Cortex of kidney (tissue), 1 donor: ENCODE measurements at places on chromosomes 4 and X.

- DNase-seq = no peak
Observed at GRCh38 chr4:112288455-112288854, 2.8 kb upstream of the TIFA start.

- no peak for DNase-seq
Observed at GRCh38 chr4:179762840-179763239, 2320.6 kb upstream of the AGA start.

DNA sequence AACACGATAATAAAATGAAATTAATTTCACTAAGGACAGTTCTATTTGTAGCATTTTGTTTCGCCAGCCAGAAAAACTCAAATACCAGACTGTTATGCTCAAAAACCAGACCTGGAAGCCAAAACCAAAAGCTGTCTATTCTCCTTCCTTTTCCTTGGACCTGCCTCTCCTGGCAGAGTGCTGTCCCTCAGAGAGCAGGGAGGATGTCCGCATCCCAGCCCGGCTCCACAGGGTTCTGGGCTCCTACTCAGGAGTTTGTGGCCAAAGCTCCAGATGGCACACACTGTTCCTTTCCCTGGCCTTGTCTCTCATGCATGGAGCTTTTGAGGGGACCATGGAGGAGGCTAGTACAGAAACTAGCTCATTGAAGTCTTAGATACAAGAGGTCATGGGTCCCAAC, 41.9 kb upstream of the C1QTNF7 start:
- DNase-seq = no peak

DNA sequence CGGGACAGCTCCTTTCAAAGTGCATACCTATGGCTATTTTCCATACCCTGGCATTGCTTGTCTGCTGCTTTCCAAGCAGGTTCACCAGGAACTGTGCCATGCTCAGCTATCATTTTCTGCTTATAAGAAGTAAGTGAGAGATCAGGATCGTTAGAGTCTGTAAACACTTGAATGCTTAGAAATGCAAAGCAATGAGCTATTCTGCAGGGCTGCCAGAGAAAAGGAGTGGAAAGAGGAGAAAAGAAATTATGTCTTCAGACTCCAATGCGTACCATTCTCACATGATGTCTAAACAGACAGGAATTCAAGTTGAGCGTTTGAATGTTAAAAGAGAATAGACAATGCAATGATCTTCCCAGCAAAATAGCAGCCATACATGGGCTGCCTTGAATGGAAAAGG, 245.5 kb upstream of the SLC7A11 start:
- DNase-seq = no peak

DNA sequence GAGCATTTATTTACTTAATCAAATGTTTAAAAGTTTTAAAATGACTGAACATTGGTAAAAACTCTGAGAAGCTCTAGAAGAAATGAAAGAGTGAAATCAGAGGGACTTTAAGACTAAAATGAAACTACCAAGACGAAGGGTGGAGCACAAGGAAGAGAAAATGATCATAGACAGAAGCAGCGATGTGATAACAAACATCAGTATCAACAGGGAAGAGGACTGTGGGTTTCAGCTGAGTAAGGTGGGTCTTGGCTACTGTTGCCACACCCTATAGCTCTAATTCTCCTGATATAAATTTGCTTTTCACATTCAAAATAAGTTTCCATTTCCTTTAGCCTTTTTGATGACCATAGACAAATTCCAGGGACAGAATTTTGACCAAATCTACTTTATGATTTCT, 18.4 kb downstream of the SOD3 start:
- no peak for DNase-seq

DNA sequence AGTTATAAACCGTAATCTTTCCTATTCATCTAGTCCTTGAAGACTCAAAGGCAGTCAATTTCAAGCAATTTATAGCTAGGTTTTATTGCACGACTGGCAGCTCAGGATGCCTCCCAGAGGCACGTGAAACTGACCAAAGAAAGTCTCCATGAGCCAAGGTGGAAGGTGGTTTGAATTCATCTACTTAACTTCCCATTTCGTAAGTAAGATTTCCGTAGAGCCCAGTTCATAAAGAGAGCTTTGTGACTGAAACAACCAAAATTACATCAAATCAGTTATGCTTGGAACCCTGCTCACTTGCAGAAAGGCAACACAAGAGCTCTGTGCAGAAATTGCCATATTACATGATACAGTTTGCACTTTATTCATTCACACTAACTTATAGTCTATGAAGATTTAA, 556.0 kb downstream of the TRIML1 start:
- DNase-seq = no peak

- no peak for DNase-seq
Observed at GRCh38 chrX:134885336-134886001, 105.3 kb upstream of the SMIM10 start.

DNA sequence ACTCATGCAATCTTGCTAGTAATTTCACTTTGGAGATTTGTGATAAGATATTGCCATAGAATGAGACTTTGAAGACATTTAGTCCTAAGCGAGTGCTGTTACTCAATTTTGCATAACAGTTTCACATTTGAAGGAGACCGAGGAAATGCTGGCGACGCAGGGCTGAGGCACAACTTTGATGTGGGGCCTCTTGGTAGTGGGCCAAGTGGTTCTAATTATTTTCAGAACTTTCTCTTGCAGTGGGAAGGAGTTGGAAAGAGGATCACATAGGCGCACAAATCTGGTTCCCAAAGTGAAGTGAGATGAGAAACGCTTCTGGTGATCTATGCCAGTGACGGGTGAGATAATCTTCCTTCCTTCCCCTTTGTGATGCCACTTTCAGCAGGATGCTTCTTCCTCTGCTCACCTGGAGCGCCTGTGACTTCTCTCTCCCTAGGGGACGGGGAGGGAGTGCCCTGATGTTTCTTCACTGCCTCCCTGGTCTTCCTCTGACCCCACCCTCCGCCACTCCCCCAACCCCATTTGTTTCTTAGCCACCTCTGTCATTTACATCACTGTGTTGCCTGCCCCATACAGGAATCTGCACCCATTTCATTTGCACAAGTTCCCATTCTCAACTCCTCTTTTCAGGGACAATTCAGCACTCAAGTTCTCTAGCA, 138.9 kb upstream of the MID1 start:
- DNase-seq = no peak

DNA sequence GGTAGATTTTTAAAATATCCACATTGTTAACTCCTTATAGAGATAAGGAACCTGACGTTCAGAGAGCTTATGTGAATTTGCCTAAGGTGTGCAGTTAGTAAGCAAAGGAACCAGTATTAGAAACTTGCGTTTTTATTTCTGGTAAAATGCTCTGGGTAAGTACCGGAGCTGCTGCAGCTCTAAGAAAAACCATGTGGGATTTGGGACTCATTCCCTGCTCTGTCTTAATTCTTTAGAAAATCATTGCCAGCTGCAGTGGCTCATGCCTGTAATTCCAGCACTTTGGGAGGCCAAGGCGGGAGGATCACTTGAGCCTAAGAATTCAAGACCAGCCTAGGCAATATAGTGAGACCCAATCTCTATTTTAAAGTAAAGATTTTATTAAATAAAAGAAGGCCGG, 5.8 kb downstream of the CCKAR start:
- DNase-seq = no peak

DNA sequence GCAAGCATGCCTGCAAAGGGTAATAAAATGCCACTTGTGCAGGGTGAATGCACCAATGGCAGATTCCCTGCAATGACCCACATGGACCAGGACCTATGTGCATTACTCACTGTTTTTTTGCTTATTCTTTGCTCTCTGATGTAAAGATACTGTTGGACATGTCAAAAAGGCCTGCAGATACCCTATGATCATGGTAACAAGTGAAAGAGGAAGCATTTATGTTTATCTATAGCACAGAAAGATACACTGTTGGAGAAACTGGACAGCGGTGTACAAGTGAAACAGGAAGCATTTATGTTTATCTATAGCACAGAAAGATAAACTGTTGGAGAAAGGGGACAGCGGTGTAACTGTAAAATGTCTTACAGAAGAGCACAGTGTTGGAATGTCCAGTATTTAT, 127.5 kb downstream of the PAPSS1 start:
- no peak for DNase-seq

DNA sequence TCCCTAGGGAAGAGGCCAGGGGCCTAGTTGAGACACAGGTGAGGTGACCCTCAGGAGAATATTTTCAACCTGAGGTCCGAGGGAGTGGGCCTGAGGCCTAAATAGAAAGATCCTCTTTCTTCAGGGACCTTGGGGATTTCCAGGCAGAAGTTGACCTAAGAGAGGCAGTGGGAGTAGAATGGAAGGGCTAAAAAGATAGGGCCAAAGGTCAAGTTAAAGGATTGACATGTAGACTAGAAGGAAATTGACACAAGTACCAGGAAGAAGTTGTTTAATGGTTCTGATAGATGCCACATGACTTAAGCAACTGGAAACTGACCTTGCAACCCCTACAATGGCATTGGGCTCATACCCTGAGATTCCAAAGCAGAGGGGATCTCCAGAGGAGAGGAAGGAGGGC, 76.9 kb downstream of the SHROOM3 start:
- DNase-seq = no peak

DNA sequence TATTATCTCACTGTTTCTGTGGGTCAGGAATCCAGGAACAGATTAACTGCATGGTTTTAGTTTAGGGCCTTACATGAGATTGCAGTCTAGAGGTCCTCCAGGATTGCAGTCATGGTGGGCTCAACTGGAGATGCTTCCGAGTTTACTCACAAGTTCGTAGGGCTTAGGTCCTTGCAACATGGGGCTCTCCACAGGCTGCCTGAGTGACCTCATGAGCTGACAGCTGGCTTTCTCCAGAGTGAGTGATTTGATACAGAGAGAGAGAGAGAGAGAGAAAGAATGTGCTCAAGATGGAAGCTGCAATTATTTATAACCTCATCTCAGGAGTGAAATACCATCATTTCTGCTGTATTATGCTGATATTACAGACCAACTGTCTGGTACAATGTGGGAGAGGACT, 168.9 kb downstream of the GPAT3 start:
- no peak for DNase-seq

DNA sequence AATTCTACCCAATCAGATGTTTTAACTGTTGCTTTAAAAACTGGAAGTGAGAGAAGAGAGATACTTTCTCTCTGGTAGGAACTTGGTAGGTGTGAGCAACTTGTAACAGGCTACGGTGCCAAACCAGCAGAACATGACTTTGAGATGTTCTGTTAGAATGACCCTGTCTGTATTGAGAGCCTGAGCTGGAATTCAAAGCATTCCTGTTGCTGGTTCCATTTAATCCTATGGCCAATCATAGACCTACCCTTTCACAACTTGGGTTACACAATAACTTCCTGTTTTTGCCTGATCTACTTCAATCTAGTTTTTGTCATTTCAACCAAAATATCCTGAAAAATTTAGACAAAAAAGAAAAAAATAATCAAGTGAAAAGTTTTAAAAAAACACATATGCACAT, 1.7 kb upstream of the PRRG1 start:
- DNase-seq = no peak

- DNase-seq = no peak
Observed at GRCh38 chrX:18449236-18449635, 23.8 kb downstream of the CDKL5 start.

DNA sequence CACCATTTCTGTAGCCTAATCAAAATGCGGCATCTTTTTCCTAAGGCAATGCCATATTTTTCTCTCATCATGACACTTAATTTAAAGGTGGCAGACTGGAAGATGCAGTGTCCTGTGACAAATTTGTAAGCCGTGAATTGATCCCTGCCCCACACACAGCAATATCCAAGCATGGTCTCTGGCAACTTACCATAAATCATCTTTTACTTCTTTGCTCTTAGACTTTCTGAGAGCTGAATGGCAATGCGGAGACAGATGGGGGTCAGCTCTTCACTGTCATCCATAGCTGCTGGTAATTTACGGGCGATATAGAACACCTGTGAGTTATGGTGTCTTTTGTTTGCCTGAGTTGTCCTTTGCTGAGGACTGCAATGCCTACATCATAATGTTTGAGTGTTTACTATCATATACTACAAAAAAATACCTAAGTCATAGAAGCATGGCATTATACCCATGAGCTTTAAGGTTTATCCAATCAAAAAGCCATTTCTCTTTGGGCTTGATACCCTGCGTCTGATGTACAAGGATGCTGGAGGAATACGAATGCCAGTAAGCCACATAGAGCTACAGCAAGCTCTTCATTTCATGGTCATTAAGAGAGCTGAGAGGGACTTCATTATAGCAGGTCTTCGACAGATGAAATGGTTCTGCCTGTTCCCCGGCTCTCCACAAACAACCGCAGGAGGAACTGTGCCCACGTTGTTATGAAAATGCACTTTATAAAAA, 148.1 kb downstream of the TRIML1 start:
- DNase-seq = no peak

- no peak for DNase-seq
Observed at GRCh38 chrX:23633834-23634580, 33.3 kb upstream of the PRDX4 start.

GRCh38 chr4:15976456-15977447, 13.8 kb upstream of the FGFBP2 start:
- DNase-seq = no peak

DNA sequence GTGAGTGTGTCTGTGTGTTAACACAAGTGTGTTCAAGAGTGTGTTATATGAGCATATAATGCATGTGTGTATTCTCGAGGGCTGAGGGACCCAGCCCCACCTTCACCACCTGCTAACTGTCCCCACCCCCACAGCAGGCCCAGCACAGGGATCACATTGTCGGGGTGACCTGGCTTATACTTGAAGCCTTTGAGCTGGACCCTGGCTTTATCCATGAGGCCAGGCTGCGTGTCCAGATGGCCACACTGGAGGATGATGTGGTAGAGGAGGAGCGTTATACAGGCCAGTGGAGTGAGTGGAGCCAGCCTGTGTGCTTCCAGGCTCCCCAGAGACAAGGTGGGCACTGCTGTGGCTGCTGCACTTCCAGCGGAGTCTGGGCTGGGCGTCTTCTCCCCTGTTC, 7.6 kb downstream of the IL9R start:
- DNase-seq = no peak

GRCh38 chrX:109830157-109830703, 97.2 kb upstream of the ACSL4 start:
- no peak for DNase-seq

GRCh38 chr4:170229006-170229405, 139.2 kb upstream of the AADAT start:
- no peak for DNase-seq

DNA sequence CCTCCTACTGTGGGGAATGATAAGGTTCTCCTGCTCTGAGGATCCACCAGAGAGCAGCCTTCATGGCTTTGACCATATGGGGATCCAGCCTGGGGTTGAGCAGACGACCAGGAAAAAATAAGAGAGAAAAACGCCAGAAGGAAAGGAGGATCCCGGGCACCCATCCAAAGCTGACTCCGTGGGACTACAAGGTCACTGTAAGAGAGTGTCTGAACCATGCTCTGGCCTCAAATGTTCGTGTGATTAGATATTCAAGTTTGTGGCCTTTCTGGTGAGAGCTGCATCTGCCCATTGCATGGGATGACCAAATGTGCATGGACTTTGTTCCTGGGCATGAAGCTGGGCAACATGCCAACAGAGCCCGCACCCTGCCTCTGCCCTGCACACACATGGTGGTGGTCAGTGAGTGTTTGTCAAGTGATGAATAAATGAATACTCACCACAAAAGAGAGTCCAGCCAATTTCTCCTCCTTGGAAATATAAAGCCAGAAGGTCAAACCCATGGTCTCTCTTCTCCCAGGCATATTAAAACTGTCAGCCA, 346.0 kb upstream of the GATB start:
- no peak for DNase-seq
